ENCODE measurements at places on chromosomes 1 and 21.

DNA sequence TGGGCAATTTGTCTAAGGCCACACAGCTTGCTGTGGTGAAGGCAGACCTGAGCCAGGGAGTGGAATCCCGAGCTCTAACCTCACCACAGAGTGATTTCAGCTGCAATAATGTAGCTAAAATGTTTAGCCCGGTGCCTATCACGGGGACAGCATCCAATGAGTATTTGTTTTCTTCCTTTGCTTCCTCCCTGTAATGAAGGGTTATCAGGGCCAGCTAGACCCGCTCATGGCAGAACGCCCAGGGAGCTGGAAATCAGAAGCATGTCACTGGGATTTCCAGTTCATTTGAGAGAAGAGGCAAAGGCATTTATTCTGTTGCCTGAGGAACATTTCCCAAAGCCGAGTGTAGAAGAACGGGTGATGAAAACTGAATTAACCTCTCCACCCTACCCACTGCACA lies 183.1 kb downstream of the ZSCAN20 start:
- DNase-seq: no peak

DNA sequence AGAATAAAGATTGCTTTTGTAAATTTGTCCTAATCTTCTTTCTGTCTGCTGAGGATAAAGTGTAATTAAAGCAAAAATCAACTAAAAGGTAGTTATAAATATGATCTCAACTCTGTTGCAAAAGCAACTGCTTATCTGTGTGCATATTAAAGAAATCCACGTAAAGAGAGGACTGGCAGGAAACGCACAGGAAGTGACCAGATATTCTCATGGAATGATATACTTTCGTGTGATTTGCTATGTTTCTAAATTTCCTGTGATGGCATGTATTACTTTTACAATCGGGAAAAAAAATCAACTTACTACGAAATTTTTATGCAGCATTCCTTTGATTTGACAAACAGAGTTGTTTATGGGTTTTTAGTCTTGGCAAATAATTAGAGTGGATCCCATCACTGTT lies 75.4 kb downstream of the RGS2 start:
- no peak for DNase-seq

DNA sequence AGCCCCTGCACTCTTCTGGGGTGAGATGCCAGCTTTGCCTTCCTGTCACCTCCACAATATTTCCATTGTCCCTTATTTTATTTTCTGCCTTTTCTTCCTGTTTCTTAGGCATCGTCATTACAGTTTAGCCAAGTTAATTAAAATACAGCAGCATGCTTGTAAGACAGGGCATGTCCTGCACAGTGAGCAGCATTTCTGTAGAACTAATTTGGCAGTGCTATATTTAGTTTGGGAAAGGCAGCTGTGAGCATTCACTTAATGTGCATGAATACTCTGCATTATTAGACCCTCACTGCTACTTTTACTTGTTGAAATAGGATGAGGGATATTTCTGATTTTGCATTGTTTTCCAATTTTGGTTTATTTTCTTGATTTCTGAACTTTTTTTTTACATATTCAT lies 133.3 kb downstream of the KCNK2 start:
- no peak for DNase-seq

DNA sequence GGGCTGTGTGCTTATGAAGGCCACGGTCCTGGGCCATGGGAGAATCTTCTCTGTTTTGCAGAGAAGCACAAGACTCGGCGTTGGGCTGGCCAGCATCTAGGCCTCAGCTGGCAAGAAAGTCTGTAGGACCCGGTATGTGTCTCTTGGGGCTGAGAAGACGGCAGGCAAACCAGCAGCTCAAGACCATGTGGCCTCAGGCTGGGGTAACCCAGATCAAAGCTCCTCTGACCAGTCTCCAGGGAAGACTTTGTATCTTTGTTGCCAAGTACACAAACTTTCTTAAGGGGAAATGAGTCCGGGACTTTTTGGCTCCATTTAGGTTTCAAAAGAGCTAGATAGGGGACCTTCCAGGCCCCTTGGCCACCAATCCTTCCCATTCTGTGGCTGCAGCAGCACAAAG lies 60.1 kb downstream of the PTP4A2 start:
- no peak for DNase-seq

DNA sequence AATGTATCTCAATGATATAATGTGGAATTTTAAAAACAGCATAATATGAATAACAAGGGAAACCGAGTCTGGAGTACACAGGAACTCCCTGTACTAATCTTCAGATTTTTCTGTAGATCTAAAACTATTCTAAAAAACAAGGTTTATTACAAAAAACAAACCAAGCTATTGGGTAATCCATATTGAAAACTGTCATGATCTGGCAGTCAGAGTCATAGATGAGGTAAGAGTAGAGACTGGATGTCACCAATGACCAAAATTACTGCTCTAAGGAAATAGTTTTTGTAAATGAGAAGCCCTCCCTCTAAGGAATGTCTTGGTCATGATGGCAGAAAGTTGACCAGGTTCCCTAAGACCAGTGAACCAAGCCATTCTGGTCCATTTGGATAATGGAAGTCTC lies 2.4 kb upstream of the SPOCD1 start:
- DNase-seq: no peak

GRCh38 chr1:171434717-171435346 lies 50.5 kb upstream of the PRRC2C start:
- DNase-seq: no peak

All from hematopoietic multipotent progenitor cell treated with erythropoietin and hydrocortisone succinate and interleukin-3 and kit ligand, for 4 days (in vitro differentiated cells).